ENCODE measurements at places on chromosomes 13 and 19.

- DNase-seq, result no peak
Measured at GRCh38 chr19:58382997-58383603, 2.3 kb upstream of the ZNF837 start.

- no peak for DNase-seq
Measured at GRCh38 chr13:27842571-27842970, 50.3 kb downstream of the GSX1 start.

DNA sequence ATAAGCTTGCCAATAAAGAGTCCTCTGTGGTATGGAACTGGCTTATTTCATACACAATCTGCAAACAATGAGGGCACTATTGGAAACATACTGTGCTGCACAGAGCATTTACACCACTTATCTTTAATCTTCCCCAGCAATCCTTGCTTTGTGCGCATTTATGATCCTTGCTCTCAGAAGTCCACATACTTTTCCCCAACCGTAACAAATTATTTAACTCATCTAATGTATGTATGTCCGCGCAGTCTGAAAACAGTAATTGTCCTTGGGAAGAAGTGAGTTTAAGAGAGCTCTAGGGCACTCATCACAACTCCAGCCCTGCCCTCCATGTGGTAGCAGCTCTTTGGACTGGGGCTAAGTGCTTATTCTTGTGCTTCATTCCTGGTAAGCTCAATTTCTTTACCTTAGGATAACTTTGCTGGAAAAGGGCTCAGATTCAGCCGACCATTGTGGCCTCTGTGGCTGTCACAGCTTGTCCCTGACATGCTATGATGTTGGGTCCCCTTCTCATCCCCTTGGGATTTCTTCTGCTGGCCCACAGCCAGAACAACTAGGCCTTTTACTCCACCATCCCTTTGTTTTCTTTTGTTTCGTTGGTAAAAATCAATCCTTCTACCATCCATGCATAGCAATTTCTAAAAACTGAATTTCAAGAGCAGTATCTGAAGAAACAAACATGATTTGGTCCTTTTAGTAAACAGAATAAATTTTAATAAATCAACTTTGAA is 152.7 kb downstream of the TNFRSF19 start:
- DNase-seq, result no peak

DNA sequence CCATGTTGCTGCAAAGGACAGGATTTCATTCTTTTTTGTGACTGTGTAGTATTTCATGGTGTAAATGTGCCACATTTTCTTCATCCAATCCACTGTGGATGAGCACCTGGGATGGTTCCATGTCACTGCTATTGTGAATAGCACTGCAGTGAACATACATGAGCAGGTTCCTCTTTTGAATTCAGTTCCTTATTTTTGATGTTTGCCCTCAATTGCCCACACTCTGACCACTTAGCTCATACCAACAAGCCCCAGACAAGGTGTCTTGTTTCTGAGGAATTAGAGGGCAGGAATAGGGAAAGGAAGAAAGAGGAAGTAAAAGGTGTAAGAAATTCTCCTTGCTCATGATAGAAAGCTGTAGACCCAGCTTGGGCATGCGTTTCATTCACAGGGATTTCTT is 244.2 kb upstream of the ZNF507 start:
- no peak for DNase-seq

DNA sequence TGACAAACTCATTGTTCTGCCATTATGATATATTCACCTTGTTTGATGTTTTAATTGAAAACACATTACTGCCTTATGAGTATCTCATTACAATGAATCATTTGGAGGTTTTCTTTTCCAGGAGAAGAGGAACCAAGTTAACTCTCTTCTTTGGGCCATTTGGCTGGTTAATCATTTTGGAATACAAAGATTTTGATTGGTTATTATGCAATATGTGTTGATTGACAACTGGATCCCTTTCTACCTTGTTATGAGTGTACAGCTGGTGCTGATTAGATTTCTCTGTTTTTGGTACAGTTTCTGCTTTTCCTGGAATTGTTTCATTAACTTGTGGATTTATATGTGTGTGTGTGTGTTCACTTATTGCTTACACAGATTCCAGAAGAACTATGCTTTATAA is 49.2 kb upstream of the RGCC start:
- DNase-seq, result no peak

GRCh38 chr19:52296400-52296772 is 583 bp upstream of the ZNF480 start:
- no peak for DNase-seq

GRCh38 chr19:40286971-40287421 is 1.9 kb upstream of the AKT2 start:
- no peak for DNase-seq

GRCh38 chr19:20662421-20663105 is 1.2 kb upstream of the ZNF626 start:
- DNase-seq, result no peak

DNA sequence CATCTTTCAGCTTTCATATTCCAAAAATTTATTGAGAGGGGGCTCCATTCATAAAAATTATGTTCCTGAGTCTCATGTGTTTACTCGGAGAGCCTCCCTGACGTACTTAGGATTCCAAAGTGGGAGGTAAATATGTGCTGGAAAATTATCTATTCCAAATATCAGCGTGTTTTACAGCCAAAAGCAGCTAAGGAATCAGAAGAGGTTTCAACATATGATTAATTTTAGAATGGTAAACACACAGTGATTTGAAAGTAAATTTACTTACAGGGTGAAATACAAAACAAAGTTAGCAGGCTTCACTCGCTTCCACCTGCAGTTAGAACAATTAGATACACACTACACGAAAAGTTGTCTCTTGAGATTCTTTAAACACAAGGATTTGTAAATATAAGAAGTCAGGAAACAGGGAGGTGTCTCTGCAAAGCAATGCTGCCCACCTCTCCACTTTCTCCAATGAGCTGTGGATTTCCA is 313.8 kb upstream of the NBEA start:
- DNase-seq, result no peak

DNA sequence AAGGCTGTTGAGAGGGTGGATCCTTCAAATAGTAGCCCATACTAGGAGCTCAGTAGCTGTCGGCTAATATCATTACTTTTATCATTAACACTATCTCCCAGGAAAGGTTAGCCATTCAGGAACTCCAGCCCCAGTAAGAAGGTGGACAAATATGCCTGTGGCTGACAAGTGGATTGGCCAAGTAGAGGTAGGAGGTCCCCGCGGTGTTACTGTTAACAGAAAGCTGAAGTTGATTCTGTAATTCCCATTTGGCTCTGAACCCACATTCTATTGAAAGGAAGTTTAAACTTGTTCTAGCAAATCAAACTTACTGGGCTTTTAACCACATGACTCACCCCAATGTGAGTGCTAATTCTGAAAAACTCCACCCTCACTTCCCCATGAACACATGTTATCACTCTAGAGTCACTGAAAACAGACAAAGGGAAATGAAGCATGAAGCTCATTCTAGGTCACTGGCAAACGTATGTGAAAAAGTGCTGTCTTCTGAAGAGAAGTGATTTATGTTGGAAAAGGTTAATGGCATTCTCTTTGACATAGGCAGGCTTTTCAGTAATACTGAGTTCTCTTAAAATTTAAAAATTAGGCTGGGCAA is 273.5 kb downstream of the FGF14 start:
- DNase-seq, result peak; percentile 74

DNA sequence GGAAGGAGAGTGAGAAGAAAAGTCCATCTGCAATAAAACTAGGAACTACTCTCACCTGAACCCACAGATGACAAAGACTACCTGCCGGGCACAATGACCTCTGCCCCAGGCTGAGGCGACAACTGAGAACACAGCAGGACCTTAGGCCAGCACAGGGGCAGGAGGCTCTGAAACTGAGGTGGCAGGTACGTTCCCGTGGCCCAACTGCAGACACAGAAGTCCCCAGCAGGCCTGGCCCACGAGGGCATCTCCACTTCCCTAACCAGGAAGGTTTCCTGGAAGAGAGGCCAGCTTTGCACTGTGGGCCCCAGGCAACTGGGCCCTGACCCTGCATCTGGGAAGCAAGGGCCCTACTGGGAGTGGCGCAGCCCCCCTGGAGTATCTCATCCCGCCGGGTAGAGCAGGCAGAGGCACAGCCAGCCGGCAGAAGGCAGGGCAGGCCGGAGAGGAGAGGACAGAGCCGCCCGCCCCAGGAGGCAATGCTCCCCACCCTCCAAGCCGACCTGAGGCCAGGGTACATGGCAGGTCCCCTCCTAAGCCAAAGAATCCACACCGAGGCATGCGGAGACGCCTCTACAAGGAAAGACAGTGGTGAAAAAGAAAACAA is 32.7 kb downstream of the STK24 start:
- no peak for DNase-seq

GRCh38 chr13:92560883-92561282 is 665.7 kb upstream of the GPC6 start:
- DNase-seq, result no peak

GRCh38 chr19:4704317-4704673 is 19.3 kb downstream of the DPP9 start:
- DNase-seq, result no peak

GRCh38 chr19:48216933-48217332 is 38.8 kb downstream of the CARD8 start:
- DNase-seq, result no peak

Measured in astrocyte of the hippocampus (primary cell).